ENCODE measurements at places on chromosomes 6 and 20.

GRCh38 chr6:1498491-1499113 is 109.2 kb downstream of the FOXF2 start:
- DNase-seq, result no peak

- no peak for DNase-seq
Observed at GRCh38 chr20:60294632-60295031, 336.4 kb downstream of the CDH26 start.

GRCh38 chr20:15544742-15545141 is 1028.5 kb downstream of the KIF16B start:
- no peak for DNase-seq

GRCh38 chr6:164991573-164991972 is 317.8 kb downstream of the C6orf118 start:
- DNase-seq, result no peak

- DNase-seq, result no peak
Observed at GRCh38 chr6:130583268-130583667, 217.5 kb downstream of the TMEM200A start.

DNA sequence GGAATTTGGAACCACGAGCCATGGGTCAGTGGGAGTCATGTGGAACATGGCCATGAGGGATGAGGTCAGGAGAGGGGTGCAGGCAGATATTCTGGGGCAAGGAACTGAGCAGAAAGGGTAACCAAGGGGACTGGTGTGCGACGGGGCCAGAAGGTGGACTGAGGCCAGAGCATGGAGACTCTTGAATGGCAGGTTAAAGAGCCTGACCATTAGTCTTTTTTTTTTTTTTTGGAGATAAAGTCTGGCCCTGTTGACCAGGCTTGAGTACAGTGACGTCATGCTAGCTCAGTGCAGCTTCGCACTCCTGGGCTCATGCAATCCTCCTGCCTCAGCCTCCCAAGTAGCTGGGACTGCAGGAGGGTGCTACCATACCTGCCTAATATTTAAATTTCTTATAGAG is 64.0 kb downstream of the RREB1 start:
- DNase-seq, result no peak

DNA sequence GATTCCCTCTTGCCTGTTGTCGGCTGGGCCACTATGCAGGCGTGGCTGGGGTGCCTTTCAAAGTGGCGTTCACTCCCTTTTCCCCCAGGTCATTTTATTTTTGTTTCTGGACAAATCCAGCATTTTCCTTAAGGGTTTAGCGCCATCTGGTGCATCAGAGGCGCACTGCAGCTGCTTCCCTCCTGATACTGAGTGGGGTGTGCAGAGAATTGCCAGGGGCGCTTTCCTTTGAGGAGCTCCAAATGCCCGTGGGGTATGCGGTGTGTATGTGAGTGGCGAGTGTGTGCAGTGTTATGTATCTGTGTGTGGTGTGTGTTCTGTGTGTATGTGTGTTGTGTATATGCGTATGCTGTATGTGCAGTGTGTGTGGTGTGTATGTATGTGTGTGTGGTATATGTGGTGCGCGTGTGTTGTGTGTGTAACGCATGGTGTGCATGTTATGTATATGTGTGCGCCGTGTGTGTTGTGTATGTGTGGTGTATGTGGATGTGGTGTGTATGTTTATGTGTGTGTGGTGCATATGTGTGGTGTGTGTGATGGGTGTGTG is 100.1 kb upstream of the AGPAT4 start:
- no peak for DNase-seq

GRCh38 chr20:45817376-45818194 is 5.1 kb downstream of the UBE2C start:
- DNase-seq, result peak; percentile 86

DNA sequence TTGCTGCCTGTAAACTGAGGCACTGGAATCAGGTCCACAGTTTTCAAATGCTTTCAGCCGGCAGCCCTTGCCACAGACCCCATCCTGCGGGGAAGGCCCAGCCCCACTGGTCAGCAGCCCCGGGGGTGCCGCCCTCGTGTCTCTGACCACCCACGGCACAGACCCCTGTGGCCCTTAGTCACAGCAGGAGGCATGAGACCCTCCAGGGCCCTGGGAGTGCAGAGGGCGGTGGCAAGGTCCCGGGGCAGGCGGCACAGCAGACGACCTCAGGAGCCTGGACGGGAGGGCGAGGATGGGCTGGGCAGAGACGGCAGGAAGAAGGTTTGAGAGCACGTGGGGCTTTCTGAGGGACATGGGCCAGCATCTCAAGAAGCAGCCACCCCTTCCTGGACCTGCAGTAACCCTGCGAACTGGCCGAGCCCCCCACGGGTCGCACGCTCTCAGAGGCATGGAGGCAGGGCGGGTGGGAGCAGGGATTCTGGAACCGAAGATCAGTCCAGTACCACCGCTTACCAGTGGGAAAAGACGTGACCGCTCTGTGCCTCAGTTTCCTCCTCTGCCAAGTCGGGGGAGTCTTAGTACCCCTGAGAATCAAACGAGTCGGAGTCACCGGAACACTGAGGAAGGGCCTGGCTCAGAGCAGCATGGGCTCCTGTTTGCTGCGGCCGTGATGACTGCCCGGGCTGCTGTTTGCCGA is 140.7 kb downstream of the TAF4 start:
- DNase-seq, result no peak

GRCh38 chr20:22070610-22071058 is 365.2 kb downstream of the PAX1 start:
- no peak for DNase-seq

DNA sequence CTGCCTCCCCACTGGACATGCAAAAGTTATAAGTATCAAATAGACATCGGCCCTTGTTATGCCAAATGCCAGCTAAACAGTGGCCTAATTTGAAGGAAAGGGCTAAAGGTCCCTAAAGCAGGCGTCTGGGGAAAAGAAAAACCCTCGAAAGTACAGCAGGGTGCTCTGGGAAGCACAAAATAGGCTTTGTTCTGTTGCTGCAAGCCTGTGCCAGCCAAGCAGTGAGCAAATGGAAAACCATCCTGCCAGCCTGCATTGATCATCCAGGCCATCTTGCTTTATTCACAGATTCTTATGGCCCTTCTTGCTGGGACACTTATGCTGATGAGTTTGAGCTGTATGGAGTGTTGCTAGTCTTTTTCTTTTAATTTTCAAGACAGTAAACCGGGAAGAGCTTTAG is 62.2 kb upstream of the PLEKHG1 start:
- DNase-seq, result no peak

DNA sequence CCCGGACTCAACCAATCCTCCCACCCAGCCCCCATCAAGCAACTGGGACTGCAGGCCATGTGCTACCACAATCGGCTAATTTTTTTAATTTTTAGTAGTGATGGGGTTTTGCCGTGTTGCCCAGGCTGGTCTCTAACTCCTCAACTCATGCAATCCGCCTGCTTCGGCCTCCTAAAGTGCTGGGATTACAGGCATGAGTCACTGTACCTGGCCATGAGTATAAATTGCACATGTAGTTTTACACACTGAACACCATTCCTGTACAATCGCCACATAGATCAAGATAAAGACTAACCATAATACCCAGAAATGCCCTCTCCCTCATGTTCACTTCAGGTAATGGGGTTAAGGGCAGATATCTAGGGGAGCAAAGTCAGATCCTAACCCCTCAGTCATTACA is 26.4 kb downstream of the TRPC4AP start:
- DNase-seq, result no peak

GRCh38 chr20:11912013-11912658 is 5.6 kb upstream of the BTBD3 start:
- no peak for DNase-seq

DNA sequence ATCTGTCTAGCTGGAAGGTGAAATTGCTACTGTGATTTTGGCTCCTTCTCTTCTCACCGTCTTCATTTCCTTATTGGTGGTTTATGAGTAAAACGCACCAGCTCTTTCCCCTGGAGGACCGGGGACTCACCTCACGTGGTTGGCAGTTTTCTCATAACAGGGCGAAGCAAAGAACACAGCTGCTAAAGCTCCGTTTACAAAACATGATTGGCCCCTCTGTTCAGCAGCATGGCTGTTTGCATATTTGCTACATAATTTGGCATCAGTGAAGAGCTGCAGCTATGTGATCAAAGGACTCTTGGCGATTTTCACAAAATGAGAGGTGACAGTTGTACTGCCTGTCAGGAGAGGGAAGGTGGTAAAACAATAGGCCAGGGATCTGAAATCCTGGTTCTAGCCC is 20.5 kb upstream of the TMEM181 start:
- no peak for DNase-seq

DNA sequence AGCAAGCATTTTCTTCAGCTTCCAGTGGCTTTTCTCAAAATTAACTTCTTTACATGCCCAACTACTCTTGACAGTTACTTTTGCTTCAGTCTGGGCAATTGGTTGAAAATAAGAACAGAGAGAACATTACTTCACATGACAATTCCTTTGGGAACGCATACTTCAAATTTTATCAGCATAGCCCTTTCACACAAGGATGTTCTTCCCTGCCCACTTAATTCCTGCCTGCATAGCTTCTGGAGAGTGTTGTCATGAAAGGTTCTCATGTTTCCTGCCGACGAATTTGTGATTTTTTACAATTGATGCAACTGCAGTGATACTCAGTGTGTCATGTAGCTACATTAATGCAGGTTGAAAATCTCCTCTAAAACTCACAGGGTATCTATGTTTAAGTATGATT is 22.0 kb upstream of the SNRNP48 start:
- no peak for DNase-seq

DNA sequence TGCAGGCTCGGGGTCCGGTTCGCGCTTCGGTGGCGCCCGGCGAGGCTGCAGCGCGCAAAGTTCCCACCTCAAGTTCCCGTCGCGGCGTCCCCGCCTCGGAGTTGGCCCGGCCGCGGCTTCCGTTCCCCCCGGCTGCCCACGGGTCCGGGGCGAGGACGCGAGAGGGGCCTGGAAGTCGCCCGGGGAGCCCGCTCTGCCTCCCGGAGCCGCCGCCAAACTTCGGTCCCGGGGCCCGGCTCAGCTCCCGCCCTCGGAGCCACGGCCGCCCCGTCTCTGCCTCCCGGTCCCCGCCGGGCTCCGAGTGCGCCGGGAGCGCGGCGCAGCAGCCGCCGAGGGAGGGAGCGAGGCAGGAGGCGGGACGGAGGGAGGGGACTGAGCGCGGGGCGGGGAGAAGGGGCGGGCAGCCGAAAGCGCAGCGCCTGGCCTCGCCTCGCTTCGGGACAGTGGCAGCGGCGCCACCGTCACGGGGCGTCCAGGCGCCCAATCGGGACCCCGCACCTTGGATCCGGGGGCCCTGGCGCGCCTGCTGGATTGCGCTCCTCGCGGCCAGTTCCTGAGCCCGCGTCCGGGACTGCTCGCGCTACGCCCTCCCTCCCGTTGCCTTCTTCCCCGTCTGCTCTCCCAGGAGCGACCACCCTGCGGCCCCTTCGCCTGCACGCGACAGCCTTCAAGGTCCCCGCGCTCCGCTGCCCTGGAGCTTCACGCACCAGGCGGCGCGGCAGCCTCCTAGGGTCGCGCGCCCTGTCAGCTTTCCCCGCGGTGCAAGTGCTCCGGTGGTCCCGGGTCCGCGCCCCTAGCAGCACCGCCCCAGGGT is at the start of gene KCNG1:
KCNG1 (minus strand) TSS at position 305 of the 814 bp plus-strand sequence. CDS start 12,769 bp downstream, outside the sequence.
- DNase-seq, result peak; percentile 2

GRCh38 chr6:88881451-88881850 is 82.0 kb downstream of the RNGTT start:
- DNase-seq, result no peak

DNA sequence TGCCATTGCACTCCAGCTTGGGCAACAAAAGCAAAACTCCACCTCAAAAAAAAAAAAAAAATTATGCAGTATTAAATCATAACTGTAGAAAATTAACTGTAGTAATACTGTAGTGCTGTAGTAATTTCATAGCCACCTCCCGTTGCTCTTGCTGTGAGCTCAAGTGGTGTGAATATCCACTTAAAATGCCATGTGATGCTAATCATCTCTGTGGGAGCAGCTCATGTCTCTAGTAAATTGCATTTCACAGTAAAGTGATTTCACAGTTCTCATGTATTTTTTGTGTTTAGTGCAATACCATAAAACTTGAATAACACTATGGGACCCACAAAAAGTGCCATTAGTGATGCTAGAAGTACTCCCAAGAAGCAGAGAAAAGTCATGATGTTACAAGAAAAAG is 14.4 kb upstream of the FAM217A start:
- no peak for DNase-seq

DNA sequence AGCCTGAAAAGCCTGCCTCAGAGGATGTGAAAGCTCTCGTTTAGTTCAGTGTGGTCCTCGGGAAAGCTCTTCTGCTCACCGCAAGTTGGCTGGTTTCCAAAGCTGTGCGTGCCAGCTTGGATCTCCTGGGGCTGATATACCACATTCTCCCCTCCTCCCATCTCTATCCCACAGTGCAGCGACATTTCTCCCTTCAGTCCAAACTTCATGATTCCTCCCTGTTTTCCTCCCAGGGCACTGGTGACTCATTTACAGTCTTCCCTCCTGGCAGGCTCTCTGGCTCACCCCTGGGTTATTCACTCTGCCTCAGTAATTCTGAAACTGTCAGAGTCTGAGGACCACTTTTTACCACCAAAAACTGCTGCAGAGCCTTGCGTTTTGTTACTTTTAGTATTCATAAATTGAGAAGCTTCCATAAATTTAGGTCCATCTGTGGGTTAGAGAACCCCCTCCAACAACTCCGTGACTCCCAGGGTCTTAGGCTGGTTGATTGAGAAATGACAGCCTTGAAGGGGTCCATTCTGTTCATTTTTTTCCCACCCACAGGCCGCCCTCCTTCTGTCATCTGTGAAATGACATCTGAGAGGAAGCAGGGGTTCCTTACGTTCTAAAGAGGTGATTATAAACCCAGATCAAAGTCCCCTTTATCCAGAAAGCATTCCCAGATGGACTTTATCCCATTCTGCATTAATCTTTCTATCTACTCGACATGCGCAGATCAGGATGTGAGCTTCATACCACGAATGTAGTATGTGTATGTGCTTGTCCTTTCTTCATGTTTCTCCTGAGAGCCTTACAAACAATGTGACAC is 6.1 kb downstream of the TRIM10 start:
- DNase-seq, result peak; percentile 39

DNA sequence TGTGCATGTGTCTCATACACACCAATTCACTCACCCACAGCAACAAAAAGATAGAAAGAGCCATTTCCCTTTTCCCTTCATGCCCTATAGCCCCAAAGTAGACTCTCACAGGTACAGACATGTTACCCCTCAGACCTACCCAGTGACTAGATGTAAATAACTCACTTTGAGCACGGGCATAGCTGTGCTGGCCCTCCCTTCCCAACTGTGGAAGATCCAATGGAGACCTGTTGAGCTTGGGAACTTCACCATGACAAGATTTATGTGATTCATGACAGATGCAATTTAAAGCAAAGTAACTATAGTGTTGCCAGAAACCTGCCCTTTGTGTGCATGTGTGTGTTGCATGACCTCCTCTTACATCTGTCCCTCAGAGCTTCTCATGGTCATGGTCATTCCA is 175.4 kb downstream of the UBE3D start:
- DNase-seq, result no peak

DNA sequence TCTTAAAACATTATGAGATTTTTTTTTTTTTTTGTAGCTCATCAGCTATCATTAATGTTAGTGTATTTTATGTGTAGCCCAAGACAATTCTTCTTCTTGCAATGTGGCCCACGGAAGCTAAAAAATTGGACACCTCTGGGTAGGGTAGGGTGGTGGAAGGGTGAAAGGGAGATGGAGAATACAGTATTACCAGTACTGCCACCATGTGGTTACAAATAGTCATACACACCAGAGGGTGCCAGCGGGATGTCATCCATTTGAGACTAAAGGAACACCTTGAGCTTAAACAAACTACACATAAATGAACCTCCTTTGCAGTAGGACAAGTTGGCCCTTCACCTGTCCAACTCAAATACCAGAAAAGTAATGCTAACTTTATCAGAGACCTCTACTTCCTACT is 601.9 kb downstream of the HTR1B start:
- no peak for DNase-seq

Data from kidney epithelial cell (primary cell).